Dermis blood vessel endothelial cell (primary cell): ENCODE measurements at places on chromosomes 13 and 19. TPM values are rescaled to one million over a fixed set of nuclear protein-coding genes. Genes with fewer than 3 reads are reported as not detected.

The ABHD13 gene
- total RNA-seq: 8.2 and 8.7 TPM in 2 replicates

GRCh38 chr19:16856091-16856490 is 26.9 kb downstream of the SIN3B start:
- DNase-seq: peak; percentile 56

DNA sequence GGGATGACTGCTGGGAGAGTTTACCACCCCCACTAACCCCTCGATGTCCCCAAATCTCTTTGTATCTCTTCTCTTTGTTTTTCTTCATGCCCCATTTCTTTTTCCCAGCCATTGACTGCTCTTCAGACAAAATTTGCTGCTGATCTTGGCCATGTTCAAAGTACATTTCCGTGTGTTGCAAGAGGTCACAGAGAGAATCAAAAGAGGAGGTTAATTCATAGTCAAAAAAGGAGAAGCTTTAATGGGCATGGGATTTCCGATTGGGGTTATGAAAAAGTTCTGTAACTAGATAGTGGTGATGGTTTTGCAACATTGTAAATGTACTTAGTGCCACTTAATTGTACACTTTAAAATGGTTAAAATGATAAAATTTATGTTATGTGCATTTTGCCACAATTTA is 121.1 kb downstream of the FLT1 start:
- no peak for DNase-seq

The ZNF541 gene
- total RNA-seq: 0.33 and 1.2 TPM in 2 replicates

DNA sequence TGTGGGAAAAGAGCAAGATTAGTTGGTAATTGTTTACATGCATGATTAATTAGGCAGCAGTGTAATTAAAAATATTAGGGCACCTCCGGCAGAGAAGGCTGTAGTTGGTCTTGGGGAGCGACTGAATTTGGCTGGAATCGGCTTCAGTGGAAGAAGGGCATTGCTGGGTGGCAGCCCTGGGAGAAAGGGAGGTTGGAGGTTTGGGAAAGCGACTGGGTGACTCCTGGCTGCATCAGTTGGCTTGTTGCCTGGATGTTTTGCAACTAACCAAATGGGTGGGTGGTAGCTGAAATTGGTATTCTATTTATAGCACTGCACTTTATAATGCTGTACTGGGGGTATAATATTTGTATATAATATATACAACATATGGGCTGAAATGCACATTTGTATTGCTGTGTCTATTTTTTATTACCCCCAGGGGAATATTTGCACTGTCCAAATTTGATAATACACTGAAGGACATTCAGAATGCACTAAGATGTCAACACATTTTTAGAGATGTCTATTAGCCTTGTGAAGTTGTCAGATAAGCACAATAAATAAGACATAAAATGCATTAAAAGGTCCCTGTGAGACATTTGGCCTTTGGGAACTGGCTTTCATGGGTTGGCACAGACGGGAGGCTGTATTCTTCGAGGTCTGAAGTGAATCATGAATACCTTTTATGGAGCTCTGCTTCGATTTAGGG is 1.7 kb downstream of the B3GLCT start:
- no peak for DNase-seq

GRCh38 chr13:27450921-27451471 is 632 bp upstream of the MTIF3 start:
- DNase-seq: peak; percentile 38

The MED16 gene
- 40.5 and 64.0 TPM in 2 replicates for total RNA-seq

The NXNL1 gene
- not detected in 2 replicates for total RNA-seq

The LHB gene
- not detected in 2 replicates for total RNA-seq

- no peak for DNase-seq
These were observed 127.5 kb upstream of the KLF5 start for GRCh38 chr13:72931311-72931710.

GRCh38 chr19:54208784-54209057 is 8.1 kb downstream of the RPS9 start:
- no peak for DNase-seq

The FZR1 gene
- 36.1 and 66.7 TPM in 2 replicates for total RNA-seq

DNA sequence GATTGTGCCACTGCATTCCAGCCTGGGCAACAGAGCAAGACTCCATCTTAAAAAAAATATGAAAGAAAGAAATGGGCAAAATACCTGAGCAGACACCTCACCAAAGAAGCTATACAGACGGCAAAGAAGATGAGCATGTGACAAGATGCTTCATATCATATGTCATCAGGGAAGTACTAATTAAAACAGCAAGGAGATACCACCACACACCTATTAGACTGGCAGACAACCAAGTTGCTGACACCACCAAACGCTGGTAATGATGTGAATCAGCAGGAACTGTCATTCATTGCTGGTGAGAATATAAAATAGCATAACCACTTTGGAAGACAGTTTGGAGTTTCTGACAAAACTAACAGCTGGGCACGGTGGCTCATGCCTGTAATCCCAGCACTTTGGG is 11.5 kb upstream of the TFDP1 start:
- DNase-seq: no peak

GRCh38 chr13:112928972-112929782 is 39.8 kb upstream of the MCF2L start:
- DNase-seq: peak; percentile 50

The PLEKHA4 gene
- 2.6 and 6.5 TPM in 2 replicates for total RNA-seq

The CD209 gene
- total RNA-seq: under 0.01 TPM in 1 of 2 replicates, not detected in the other

- DNase-seq: no peak
These were observed 20.4 kb upstream of the ATP8A2 start for GRCh38 chr13:25351404-25351803.

The RNF225 gene
- total RNA-seq: not detected in 2 replicates

DNA sequence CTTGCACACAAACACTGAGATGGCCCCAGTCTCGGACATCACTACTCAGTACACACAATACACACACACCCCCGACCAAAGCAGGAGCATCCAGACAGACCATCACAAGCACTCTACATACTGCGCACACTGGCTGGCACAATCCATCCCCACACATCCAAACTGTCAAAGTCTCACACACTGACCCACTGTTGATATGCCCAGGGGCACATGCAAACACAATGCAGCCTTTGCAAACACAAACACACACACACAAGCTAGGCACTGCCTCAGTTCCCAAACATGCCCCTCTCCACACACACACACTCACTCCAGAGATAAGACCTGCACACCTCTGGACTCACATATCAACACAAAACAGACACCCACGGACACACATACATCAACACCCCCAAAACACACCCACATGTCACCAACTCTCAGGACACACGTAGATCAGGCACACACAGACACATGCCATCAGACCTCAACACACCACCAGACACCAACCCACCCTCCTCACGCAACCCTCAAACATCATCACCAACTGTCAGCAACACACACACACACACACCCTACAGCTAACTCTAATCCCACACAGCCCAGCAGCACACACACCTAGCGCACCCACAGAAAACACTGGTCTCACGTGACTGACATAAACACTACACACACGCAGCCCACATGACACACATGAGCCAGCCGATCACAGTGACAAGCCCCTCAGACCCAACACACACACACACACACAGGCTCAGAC is 1.9 kb downstream of the BBC3 start:
- DNase-seq: peak; percentile 52

The ZNF792 gene
- total RNA-seq: 55.2 and 57.2 TPM in 2 replicates

The TEX101 gene
- not detected in 2 replicates for total RNA-seq

DNA sequence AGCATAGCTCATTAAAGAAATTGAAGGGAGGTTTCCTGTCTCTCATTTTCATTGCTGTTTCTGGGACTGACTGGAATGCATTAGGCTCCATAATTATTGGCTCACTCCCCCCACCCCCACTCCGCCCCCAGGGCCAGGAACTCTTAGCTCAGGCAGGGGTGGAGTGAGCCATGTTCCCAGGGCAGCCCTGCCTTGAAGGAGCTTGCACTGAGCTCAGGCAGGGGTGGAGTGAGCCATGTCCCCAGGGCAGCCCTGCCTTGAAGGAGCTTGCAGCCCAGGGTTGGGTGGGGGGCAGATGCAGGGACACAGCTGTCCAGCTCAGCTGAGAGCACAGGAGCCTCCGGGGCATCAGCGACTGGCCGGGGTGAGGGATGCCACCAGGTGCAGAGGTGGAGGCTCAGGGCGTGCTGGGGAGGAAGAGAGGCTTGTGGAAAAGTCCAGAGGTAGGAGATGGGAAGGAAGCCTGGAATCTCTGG is 39.1 kb upstream of the TFDP1 start:
- DNase-seq: peak; percentile 40

The COX6B2 gene
- total RNA-seq: not detected in 2 replicates

The DACH1 gene
- total RNA-seq: 2.9 and 5.1 TPM in 2 replicates

DNA sequence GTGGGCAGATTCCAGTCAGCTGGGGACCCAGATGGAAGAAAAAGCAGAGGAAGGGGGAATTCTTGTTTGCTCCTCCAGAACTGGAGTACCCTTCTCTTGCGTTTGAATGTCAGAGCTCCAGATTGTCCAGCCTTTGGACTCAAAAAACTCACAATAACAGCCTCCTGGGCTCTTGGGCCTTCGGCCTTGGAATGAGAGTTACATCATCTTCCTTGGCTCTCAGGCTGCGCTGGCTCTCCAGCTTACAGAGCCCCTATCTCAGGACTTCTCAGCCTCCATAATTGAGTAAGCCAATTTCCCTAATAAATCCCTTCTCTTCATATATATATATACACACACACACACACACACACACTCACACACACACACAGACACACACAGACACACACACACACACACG is 1215.7 kb upstream of the SLC10A2 start:
- no peak for DNase-seq

GRCh38 chr13:76043874-76044273 is 407.7 kb downstream of the LMO7 start:
- no peak for DNase-seq

GRCh38 chr13:93603043-93603442 is 376.4 kb downstream of the GPC6 start:
- DNase-seq: no peak

The ZNF578 gene
- total RNA-seq: 2.9 and 3.2 TPM in 2 replicates
